A549 treated with DMSO at 1 μM for 4 hours (cell line): ENCODE measurements at places on chromosomes 6 and 20. TPM values are rescaled to one million over a fixed set of nuclear protein-coding genes. Genes with fewer than 3 reads are reported as not detected.

The LMBRD1 gene
- total RNA-seq: 10.9 to 14.4 TPM (median 12.1 TPM) in 5 replicates

The PLCB4 gene
- 11.5 to 21.0 TPM (median 15.2 TPM) in 5 replicates for total RNA-seq

The TMEM74B gene
- 3.6 to 4.7 TPM (median 3.9 TPM) in 5 replicates for total RNA-seq

The C20orf144 gene
- total RNA-seq: 0.05 to 0.15 TPM (median 0.10 TPM) in 3 of 5 replicates, not detected in the others

The CCN5 gene
- total RNA-seq: 24.1 to 33.0 TPM (median 26.6 TPM) in 5 replicates

The LAMA2 gene
- 0.26 to 0.70 TPM (median 0.51 TPM) in 5 replicates for total RNA-seq
